ENCODE measurements at places on chromosomes 3 and 15.

DNA sequence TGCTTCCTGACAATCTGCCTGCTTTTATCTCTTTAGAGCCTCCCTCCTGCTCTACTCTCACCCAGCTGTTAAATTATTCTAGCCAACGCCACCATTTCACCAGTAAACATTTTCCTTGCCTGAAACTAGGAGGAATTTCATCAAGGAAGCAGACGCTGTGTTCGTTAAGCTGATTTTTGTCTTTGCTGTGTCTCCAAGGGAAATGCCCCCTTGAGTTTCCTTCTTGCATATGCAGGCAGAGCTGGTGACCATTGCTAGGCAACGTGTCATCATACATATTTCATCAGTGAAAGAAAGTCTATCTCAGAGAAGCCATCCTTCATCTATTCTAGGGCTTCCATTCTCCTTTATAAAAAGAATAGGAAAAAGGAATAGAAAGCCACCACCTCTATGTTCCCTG, 87.0 kb upstream of the ST8SIA2 start:
- no peak for DNase-seq

- DNase-seq = no peak
Observed at GRCh38 chr3:141288336-141288990, 56.8 kb downstream of the PXYLP1 start.

DNA sequence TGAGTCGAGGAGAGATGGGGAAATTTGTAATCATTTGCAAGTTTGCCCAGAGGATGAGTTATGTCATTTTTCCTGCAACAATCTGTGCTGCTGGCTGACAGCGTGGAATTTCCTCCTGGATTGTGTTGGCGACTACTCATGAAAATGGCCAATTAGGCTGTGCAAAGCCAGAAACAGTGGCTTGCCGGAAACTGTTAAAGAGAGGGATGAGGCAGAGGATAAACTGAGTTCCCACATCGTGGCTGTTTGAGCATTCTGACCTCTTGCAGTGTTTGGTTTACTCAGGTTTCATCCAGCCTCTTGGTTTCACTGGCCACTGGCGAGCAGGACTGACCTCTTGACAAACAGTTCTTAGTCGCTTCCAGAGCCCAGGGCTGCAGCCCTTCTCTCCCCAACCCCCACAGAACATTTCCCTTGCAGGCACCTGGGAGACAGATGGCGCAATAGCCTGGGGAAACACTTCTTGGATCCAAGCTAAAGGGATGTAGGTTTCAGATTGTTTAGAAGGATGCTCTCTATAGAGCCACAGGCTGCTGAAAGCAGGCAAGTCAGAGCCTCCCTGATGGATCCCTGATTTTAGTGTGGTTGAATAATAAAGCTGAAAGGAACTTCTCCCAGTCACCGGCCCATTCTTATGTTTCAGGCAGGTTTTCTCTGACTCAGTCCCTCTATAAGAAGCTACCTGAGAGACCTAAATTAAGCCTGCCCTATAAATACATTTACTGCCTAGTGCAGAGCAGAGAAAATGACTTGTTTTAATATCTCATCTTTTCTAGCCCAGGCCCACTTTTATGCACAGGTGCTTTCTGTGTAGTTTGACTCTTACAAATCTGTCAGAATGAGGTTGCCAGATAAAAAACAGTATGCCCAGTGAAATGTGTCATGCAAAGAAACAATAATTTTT, 92.8 kb upstream of the UBE2E1 start:
- DNase-seq = no peak

GRCh38 chr3:107738486-107739183, 215.9 kb downstream of the BBX start:
- no peak for DNase-seq

DNA sequence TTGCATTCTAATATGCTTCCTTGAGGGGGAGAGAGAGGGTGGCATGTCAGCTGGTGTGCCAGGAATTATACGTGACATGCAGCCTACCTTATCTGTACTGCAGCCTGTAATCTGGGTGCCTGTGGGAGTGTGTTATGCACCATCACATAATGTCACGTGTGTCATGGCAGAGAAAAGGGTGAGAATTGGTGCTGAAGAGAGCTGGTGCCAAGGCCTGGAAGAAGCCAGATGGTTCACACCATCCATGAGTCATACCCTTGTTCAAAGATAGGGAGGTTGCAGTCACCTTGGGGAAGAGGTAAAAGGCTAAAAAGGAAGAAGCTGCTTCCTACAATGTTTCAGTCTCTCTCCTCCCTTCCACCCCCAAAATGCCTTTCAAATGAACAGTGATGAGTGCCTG, 5.3 kb downstream of the BRPF1 start:
- no peak for DNase-seq

GRCh38 chr15:31455499-31455898, 128.9 kb downstream of the KLF13 start:
- no peak for DNase-seq

DNA sequence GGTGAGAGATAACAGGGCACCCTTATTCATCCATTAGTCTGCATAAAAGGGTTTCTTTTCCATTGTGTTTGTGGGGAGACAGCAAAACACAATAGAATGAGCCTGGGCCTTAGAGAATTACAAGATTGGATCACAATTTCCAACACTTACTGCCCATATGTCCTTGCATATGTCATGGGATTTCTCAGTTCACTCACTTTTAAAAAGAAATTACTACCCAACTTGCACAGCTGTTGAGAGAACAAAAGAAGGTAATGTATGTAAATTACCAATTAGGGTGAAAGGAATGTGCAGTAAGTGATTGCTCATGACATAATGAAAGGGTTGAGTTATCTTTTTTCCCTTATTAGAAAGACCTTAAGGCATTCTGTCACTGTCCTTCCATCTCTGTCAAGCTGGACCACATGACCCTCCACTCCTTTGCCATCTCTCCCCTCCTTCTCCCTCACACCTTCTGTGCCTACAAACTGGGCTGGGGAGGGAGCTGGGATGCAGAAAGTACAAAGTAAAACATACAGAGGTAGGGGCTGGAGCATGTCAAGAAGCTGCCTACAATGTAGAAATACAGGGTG, 244.2 kb downstream of the ZMAT3 start:
- DNase-seq = no peak

DNA sequence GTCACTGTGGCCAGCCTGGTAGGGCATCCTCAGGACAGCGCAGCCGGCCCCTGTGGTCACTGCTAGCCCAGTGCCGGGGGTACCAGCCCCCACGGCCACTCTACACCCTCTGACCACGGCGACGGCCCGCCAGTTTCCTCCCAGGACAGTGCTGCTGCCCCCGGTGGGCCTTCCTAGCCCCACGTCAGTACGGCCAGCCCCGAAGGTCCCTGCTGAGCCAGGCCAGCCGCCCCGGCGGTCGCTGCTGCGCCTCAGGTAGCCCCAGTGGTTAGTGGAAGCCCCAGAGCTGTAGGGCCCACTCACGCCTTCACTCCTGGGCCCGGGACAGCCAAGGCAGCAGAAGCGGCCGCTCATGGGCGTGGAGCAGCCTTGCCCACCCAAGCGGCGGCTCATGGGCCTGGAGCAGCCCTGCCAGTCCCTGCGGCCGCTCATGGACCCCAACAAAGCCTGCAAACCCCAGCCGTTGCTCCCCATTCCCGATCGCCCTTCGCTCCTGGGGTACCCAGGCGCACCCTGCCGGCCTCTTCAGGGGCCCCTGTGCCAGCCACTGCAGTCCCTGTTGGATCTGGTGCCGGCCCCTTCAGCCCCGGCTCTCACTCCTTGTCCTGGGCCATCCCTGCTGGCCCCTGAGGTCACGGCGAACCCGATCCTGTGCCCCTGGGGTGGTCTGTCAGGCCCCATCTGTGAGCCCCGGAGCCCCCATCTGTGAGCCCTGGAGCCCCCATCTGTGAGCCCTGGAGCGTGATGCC, 9.5 kb upstream of the ROPN1B start:
- DNase-seq = no peak

GRCh38 chr3:74500257-74500656, 114.2 kb downstream of the CNTN3 start:
- no peak for DNase-seq

GRCh38 chr3:104549099-104549714, 817.5 kb upstream of the ALCAM start:
- no peak for DNase-seq

DNA sequence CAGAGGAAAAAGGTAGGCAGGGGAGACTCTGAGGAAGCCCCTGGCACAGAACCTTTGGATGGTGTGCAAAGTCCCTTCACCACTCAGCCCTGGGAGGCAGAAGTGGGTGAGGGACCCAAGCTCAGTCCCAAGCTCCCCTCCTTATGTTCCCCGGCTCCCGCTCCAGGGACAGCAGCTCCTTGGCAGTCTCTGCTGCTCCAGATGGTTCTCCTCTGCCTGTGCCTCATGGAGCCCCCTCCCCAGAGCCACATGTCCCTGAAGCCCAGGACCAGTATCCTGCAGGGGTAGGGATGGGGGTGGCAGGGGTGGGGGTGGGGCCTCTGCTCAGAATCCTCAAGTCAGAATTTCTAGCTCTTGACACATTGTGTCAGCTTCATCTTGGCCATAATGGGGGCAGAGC, 8.0 kb upstream of the CAMKV start:
- no peak for DNase-seq

- DNase-seq = no peak
Observed at GRCh38 chr3:31996195-31996594, 14.6 kb downstream of the ZNF860 start.

DNA sequence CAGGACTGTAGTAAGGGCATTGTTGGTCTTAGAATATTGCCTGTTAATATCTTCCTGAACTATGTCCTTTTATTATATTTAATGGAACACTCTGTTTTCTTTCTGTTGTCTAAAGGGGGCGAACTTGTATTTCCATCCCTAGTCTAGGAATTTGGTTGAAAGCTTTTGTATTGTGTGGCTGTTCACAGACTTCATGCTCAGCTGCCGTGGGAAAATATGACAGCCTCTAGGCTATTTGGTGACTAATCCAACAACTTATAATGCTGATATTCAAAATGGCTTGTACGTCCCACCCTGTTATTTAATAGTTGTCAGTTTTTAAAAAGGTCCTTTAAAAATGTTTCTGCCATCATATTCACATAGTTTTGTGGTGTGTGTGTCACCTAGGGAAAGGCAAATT, 202.6 kb downstream of the KLHL25 start:
- no peak for DNase-seq

- no peak for DNase-seq
Observed at GRCh38 chr3:194141415-194142155, 5.6 kb downstream of the HES1 start.

DNA sequence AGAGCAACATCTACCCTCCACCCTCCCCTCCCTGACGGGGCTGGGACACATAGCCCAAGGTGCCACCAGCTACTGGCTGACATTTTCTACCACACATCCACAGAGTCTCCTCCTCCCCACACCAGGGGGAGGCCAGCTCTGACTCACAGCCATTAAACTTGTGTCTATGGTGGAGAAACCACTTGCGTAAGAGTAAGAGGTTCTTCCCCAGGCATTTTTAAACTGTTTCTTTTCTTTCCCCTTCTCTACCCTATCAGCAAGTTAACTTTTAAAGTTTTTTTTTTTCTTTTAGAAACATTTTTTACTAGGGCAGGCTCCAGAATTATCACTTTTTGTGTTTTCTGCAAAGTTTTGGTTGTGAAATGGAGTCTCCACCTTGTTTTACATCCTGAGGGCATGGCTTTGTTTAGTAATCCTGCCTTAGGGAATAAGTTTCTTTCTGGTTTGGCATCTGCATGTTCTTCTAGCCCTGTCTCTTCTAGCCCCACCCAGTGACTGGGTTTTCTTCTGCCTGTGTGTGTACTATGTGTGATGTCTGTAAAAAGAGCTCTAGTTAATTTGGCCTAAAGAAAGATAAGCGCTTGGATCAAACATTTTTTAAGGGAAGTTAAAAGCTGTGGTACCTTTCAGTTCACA, 148.8 kb upstream of the GADL1 start:
- no peak for DNase-seq

GRCh38 chr15:31489801-31490646, 163.4 kb downstream of the KLF13 start:
- peak; percentile 48 for DNase-seq

DNA sequence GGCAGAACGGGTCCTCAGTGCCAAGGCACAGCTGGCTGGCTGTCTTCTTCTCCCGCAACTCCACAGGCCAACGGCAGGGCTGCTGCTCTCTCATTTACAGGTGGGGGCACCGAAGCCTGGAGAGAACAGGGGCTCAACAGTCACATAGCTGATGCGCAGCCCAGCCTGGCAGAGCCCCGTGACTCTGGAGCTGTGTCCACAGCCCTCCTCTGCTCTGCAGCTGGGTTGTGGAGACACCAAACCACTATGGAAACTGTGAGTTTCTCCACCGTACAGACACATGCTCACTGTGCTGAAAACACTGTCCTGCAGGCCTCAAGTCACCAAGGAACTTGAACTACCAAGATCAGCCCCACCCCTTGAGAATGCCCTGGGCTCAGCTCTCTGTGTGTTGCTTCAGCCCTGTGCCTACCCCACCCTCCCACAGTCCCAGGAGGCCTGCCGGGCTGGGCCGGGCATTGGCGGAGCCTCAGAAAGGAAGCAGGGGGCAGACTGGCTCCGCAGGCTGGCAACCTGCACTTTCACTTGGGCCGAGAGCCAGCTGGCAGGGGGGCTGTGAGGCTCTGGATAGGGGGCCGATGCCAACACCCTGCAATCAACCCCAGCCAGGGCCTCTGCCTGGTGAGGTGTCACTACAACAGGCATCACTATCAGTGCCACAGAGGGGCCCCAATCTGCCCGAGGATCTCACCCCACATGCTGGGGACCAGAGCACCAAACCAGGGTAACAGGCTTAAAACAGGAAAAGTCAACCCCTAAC, 113.7 kb upstream of the RPL32 start:
- no peak for DNase-seq

- no peak for DNase-seq
Observed at GRCh38 chr3:69160107-69160506, 37.7 kb upstream of the LMOD3 start.

DNA sequence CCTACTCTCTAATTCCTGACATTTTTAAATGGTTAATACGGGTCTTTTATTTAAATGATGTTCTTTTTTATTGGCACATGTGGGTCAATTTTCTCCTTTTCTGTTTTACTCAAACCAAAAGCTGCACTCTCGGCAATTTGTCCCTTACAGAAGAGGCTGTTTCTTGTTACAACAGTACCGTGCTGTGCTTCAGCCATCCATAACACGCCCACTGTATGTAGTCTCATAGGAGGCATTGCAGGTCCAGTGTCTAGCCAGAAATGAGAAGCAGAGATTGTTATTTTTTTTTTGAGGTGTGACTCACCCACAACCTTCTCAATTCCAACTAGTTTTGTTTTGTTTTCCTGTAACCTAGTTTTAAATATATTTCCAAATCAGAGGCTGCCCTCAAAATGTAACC, 164.6 kb downstream of the GMNC start:
- no peak for DNase-seq

GRCh38 chr3:53056442-53056841, 10.6 kb upstream of the SFMBT1 start:
- no peak for DNase-seq

- DNase-seq = no peak
Observed at GRCh38 chr3:180408654-180409053, 193.3 kb upstream of the TTC14 start.

- no peak for DNase-seq
Observed at GRCh38 chr3:115553796-115554486, 69.4 kb upstream of the GAP43 start.

DNA sequence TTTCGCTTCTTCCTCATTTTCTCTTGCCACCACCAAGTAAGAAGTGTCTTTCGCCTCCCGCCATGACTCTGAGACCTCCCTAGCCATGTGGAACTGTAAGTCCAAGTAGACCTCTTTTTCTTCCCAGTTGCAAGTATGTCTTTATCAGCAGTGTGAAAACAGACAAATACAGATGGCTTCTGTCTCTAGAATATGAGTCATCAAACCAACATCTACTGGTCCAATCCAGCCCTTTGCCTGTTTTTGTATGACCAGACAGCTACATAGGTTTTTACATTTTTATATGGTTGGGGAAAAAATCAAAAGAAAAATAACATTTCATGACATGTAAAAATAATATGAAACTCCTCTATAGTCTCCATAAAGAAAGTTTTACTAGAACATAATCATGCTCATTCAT, 118.7 kb upstream of the PTPRG start:
- DNase-seq = no peak
